ENCODE measurements at places on chromosomes 3 and 15.

DNA sequence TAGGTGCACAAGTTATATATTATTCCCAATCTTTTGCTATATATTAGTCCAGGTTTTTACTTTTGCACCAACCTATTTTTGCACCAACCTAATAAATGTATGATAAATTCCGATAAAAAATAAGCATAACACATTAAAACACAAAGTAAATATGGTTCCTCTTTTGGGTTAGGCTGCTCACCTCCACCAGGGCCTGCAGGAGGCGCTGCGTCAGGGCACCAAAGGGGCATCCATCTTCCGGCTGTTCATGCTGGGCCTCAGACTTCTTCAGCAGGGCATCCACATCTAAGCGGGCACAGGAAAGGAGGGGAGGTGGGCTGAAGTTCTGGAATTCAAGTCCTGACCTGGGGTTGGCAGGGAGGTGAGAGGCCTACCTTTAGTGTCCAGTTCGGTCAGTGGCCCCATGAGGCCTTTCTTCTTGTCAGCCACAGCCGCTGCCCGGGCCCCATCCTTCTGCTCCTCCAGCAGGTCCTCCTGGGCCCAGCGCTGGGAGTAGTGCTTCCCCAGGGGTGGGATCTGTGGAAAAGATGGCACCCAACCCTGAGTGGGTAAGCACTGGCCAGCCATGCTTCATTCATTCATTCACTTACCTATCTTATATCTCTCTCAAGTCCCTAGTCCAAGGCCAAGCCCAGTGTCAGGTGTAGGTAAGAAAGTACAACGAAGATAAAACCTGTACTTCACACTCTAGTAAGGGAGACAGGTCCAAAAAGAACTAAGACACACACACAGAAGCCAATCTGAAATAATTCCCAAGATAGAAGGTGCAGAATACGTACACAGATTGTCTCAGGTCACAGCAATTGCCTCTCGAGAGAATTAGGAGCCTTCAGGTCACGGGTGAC is 5.2 kb downstream of the TADA3 start:
- DNase-seq = no peak

- DNase-seq = no peak
Observed at GRCh38 chr15:45136378-45136764, 6.6 kb downstream of the DUOX1 start.

DNA sequence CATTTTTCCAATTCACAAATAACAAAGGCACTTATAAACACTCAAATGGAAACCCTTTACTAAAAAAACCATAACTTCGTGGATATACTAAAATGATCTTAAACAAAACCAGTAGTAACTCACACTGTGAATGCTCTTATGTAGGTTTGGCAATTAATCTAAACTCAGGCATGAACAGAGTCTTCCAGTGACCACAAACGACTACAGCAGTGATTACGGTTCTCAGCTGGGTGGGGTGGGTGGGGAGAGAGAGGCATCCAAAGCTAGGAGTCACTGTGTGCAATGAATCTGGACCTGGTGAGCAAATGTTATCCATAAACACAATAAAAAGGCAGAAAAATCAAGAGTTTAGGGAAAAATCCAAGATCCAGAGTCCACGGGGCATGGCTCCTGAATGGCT is 21.3 kb downstream of the SLC12A8 start:
- no peak for DNase-seq

DNA sequence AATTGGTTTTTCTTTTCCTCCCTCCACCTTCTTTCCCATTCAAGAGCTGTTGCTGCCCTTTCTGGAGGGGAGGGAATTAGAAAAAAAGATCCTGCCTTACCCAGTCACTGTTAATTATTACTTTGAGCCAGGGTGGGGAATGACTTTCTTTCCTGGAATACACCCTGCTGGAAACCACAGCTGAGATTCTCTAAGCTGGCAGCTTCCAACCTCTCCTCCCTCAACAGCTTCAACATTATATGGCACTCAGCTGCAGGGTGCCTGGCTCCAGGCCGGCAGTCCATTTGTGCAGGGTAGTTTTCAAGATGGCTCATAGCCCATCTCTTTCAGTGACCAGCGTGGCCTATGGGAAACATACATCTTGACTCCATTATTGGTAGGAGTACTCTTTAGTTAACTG is 105.8 kb downstream of the UBE3A start:
- no peak for DNase-seq

DNA sequence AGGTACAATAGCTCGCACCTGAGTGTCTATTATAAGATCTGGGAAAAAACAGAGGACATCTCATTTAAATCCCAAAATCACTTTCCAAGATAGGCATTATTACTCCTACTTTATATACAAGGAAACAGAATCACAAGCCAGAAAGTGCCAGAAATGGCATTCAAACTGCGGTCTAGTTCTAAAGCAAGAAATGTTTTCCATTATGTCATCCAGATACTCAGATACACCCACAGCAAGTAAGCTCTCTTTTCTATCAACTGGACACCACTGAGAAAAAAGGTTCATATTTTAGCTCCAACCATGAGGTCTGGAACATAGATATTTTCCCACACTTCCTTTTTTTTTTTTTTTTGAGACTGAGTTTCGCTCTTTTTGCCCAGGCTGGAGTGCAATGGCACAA is 8.1 kb downstream of the SLC33A1 start:
- DNase-seq = no peak

GRCh38 chr3:186530415-186530814 is 13.8 kb downstream of the CRYGS start:
- no peak for DNase-seq

- no peak for DNase-seq
Observed at GRCh38 chr3:72899349-72899765, 11.5 kb downstream of the GXYLT2 start.

DNA sequence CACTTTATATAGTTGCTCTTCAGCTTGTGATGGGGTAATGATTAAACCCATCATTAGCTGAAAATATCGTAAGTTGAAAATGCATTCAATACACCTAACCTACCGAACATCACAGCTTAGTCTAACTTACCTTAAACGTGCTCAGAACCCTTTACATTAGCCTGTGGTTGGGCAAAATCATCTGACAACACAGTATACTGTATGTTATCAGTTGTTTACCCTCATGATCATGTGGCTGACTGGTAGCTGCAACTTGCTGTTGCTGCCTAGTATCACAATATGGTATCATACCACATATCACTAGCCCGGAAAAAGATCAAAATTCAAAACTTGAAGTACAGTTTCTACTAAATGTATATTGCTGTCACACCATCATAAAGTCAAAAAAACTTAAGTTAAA is 9.5 kb downstream of the ZNF280D start:
- no peak for DNase-seq

- peak; percentile 99 for DNase-seq
Observed at GRCh38 chr15:75043509-75044257, 20.3 kb downstream of the PPCDC start.

DNA sequence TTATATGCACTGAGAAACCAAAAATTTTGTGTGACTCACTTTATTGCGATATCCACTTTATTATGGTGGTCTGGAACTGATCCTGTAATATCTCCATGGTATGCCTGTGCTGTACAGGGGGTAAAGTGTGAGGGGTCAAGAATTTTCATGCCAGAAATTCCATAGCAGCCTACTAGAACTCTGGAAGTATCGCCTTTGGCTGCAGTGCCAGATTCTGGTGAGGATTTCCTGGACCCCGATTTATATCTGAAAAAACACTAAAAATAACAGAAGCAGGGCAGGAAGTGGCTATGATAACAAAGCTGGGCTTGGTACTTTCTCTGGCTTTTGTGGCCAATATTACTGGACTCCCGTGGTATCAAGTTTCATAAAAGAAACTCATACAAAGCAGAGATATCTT is 36.4 kb downstream of the CCDC80 start:
- no peak for DNase-seq

GRCh38 chr15:39625856-39626255 is 45.0 kb downstream of the THBS1 start:
- no peak for DNase-seq

GRCh38 chr3:52221563-52222318 is 3.7 kb downstream of the TLR9 start:
- no peak for DNase-seq

DNA sequence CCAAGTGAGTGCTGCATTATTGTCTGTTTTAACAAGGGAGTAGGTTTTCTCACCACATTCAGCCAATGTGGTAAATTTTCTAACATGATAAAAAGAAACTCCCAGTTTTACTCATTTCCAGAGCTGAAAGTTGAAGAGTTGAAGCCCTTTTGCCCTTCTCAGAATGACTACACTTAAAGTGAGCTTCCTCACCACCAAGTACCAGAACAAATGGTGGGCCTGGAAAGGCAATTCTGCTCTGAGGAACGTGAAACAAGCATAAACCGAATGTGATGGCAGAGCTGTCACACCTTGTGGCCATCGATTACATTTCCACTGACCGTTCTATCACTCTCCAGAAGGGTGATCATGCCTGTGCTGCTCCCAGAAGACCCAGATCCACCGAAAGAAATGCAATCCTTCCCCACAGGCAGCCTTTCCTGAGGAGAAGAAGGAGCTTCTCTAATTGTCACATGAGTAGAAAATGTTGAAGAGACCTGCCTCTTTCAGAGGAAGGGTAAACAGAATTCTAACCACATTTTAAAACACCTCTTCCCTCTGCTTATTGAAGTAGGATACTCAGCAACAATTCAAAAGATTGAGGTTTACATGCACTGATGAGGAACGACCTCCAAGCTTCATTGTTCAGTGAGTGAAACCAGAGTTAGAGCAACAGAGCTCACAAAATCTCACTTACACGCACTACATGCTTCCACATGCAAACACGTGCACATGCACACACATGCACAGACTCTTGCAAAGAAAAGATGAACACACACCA is 21.4 kb upstream of the CCR9 start:
- no peak for DNase-seq

DNA sequence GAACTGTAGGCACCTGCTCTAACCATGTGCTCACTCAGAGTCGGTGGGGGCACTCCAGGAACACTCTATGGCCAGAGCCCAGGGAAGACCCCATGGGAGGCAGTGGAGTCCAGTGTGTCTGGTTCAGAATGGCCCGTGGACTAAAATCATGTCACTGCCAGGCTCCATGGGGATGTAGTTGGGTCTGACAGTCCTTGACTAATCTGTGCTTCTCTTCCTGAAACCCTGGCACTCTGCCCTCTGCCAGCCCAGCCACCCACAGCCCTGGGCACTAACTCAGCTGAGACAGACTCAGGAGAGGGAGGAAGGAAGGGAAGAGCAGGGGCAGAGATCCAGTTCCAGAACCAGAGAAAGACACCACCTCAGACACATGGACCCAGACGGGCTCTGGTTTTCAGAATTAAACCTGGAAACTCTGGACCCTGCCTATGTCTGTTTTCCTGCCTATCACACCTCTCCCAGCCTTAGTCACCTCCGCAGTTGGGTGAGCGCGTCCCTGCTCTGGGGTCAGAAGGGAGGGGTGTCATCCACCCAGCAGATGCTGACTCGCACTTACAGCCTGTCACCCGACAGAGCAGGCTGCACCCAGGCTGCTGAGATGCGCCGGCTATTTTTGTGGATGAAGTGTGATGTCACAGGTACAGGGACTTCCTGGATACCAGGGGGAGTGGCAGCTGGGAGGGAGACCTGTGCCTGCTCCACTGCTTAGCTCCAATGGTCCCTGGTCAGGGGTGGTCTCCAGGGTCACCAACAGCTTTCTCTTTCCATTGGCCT is 56.8 kb upstream of the INSYN1 start:
- no peak for DNase-seq

DNA sequence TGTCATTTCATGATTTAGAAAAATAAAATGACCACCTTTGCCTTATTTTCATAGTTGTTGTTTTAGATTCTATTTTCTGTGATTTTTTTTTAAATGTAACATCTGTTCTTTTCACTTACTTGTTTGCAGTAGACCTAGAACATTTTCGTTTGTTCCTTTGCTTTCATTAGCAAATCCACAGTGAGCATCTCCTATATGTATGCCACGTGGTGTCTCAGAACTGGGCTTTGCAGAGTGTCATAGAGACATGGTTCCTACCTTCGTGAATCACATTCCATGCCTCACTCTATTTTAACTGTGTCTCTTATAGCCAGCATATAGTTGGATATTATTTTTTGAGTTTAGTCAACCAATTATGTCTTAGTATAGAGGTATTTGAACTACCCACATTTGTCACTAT is 118.2 kb downstream of the KLF13 start:
- no peak for DNase-seq

DNA sequence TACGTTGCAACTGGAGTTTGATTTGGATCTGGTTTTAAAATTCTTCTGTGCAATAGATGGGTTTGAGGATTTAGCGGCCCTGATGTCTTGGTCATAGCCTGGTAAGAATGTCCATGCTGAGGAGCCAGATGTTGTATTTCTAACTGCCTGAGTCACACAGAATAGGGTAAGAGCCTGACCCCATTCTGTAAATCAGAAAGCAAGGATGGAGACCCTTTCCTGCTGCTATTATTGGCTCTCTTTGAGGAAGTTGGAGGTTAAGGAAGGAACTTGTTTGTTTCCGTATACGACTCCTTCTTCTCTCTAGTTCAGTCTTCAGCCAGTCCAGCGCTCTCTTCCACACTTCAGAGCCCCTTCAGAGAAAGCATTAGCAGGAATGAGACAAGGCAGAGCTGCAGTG is 65.1 kb downstream of the HCN4 start:
- DNase-seq = no peak

DNA sequence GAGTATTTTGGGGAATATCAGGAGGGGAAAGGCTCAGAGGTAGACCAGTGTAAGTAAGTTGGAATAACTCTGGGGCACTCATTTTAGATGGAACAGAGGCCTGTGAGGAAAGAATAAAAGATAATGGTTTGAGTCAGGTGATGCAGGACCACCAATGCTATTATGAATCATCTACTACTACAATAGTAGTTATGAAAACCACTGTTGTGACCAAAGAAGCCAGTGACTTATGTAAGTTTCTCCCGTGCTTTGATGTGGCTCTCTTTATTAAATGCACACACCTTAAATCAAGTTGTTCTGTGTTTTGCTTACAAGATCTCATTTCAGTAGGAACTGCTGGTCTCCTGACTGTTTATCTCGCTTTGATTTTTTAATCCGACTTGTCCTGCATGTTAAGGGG is 13.1 kb upstream of the GUCA1C start:
- no peak for DNase-seq

- peak; percentile 21 for DNase-seq
Observed at GRCh38 chr3:70064194-70064779, 64.8 kb downstream of the SAMMSON start.

GRCh38 chr3:140733623-140734022 is 55.8 kb downstream of the TRIM42 start:
- DNase-seq = no peak

- no peak for DNase-seq
Observed at GRCh38 chr3:107242579-107242978, 134.7 kb upstream of the CCDC54 start.

GRCh38 chr15:57505949-57506391 is 85.7 kb upstream of the MYZAP start:
- no peak for DNase-seq

GRCh38 chr3:56782906-56783305 is 18.8 kb downstream of the ARHGEF3 start:
- DNase-seq = no peak

All from SJSA1 (cell line).